ENCODE measurements at places on chromosomes 12 and 14.

GRCh38 chr12:91657032-91657431 lies 474.4 kb upstream of the DCN start:
- no peak for DNase-seq

GRCh38 chr12:48004053-48004941 lies at the start of gene COL2A1:
Gene COL2A1 (minus strand): TSS chr12:48004476. CDS start chr12:48004321, 155 bp downstream.
- DNase-seq = peak; percentile 60

DNA sequence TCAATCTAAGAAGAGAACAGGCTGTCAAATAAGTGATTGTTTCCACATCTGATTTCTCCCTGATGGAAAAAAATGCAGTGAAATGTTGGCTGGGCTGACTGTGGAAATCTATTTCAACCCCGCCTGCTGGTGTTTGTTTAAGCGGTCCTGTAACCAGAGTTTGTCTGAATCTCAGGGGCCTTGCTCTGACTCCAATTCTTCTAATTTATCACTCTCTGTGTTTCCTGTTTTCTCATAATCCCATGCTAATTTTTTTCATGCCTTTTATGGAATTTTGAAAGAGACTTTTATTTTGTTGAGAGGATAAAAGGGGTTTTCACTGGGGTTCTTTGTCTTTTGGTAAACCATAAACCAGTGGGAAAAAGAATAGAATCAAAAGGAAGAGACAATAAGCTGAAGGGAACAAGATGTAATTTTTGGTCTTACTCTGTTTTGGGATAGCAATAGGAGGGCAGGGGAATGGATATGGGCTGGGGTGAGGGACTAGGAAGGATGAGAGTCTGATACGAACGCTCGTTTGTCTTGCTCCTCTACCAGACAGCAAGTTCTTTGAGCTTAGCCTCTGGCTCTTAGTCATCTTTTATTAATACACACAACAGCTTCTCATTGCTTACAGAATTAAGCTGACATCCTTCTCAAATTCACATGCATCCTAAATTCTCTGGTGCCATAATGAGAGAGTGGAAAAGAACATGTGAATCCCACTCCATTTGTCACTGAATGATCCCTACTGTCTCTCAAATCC lies 8.0 kb upstream of the MGP start:
- DNase-seq = no peak

GRCh38 chr14:105529319-105529568 lies 2.9 kb downstream of the TMEM121 start:
- DNase-seq = no peak

DNA sequence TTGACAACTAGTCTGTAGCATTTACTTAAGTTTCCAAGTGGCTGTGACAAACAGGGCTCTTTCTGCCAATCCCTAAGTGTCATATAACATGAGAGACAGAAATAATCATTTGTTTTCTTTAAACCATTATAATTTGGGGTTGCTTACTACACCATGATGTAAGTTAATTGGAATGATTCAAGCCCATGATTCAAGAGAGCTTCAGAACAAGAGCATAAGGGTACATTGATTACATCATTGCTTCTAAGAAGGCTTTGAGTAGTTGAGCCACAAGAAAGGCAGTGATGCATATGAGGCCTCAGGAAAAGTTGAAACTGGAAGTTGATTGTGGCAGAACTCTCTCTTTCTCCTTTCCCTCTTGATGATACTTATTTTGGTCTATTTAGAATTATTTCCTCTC lies 444.0 kb downstream of the CCER1 start:
- peak; percentile 71 for DNase-seq

DNA sequence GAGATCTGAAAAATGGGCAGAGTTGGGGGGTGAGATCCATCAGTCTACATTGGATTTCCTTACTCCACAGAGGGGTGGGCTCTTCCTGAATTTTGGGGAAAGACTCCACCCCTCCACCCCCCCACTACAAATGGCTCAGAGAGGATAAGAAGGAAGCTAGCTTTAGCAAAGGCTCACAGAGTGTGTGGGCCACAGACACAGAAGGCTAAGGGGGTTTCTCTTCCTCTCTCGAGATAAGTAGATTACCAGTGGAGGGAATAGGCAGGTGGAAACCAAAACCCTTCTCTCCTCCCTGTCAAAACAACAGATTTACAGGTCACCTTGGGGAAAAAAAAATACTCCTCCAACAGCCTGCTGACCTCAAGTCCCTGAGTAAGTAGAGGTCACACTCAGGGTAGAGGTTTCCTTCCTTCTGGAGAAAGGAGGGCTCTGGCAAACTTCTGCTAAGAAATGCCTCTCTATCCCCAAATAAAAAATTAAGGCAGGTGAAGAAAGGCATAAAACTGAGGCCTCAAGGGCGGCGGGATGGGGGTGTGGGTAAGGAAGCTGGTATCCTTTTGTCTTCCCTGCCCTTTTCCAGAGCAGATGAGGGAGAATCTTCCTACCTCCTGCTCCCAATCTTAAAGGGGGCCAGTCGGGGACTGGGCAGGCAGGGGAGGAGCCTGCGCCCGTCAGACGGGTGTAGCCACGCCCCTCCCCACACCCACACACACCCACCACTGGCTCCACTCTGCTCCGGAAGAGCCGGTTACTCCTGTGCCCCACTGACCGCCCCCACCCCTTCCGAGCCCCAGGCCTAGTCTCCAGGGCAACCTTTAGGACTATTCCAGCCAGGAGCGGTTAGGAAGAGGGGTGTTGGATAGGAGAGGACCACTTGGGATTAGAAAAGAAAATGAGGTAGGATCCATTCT lies 1.9 kb upstream of the BAZ2A start:
- peak; percentile 48 for DNase-seq

GRCh38 chr14:85115921-85116320 lies 414.0 kb upstream of the FLRT2 start:
- DNase-seq = no peak

GRCh38 chr12:2722806-2723205 lies 72.0 kb upstream of the FKBP4 start:
- DNase-seq = peak; percentile 25

GRCh38 chr12:3492793-3493042 lies 1.7 kb downstream of the PRMT8 start:
- no peak for DNase-seq

GRCh38 chr14:76424359-76424758 lies 48.4 kb downstream of the ESRRB start:
- no peak for DNase-seq
